ENCODE measurements at places on chromosomes 7 and 10.

- DNase-seq, result no peak
Measured at GRCh38 chr10:71611131-71611530, 108.4 kb downstream of the C10orf105 start.

DNA sequence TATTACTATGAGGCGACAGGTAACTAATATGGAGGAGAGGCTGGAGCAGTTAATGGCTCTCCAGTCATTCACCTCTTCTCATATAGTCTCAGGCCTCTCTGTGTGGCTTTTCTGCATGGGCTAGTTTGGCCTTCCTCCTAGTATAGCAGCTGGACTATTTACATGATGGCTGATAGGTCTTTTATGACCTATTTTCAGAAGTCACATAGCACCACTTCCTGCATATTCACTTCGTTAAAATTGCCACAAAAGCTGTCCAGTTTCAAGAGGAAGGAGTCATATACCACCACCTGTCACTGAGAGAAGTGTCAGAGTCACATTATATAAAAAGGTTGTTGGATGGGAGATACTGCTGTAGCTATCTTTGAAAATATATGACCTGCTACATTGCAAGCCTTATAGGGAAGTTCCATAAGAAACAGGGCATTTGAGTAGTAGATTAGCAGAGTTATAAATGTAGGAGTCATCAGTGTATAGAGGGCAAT is 8.0 kb upstream of the DMTF1 start:
- DNase-seq, result no peak

DNA sequence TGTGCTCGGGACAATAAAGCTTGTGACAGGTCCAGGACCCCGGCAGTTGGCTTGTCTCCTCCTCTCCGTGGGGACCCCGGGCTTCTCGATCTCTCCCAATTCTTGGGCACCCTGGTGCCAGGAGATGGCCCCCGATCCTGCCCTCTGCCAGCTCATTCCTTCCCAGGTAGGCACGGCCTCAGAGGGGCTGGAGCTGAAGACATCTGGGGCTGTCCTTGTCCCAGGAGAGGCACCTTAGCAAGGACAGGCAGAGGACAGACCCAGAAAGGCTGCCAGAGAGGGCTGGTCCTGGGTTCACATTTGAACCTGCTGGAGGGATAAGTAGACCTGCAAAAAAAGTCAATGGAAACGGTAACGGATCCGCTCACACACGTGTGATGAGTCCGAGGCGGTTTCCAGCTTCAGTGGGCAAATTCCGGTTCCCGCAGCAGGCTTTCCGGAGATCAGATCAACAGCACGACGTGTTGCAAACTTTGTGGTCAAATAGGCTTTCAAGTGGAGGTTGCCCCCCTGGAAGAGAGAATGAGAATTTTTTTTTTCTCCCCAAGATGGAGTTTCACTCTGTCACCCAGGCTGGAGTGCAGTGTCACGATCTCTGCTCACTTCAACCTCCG is 47.7 kb upstream of the GTF2IRD1 start:
- no peak for DNase-seq

- DNase-seq, result no peak
Measured at GRCh38 chr10:112374724-112375541, 1.0 kb downstream of the ACSL5 start.

DNA sequence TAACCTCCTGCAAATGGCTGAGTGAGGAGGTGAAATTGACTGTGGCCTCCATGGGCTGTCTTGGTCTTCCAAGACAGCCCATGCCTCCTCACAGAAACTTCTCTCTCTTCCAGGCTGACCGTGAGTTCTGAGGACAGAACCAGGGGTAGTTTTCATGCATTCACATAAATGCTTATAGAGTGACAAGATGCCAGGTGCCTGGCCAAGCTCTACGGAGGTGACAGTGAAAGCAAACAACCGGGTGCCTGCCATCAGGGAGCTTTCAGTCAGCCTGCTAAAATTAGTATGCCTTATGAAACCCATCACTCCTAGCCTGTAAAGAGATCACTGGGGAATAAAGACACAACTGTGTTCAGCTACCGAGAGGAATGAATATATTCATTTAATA is 919 bp upstream of the RHOBTB1 start:
- DNase-seq, result no peak
